ENCODE measurements at places on chromosomes 3 and 15. TPM values are rescaled to one million over a fixed set of nuclear protein-coding genes. Genes with fewer than 3 reads are reported as not detected.

The SCN11A gene
- total RNA-seq: not detected

The SLC35G2 gene
- 6.7 TPM for total RNA-seq

The FBN1 gene
- 17.2 TPM for total RNA-seq

The P4HTM gene
- total RNA-seq: not detected

The CCDC33 gene
- total RNA-seq: 3.5 TPM

The ZNF501 gene
- 0.03 TPM for total RNA-seq

The DUT gene
- 159 TPM for total RNA-seq

- DNase-seq: no peak
Observed at GRCh38 chr3:178156301-178156700, 379.9 kb upstream of the KCNMB2 start.

DNA sequence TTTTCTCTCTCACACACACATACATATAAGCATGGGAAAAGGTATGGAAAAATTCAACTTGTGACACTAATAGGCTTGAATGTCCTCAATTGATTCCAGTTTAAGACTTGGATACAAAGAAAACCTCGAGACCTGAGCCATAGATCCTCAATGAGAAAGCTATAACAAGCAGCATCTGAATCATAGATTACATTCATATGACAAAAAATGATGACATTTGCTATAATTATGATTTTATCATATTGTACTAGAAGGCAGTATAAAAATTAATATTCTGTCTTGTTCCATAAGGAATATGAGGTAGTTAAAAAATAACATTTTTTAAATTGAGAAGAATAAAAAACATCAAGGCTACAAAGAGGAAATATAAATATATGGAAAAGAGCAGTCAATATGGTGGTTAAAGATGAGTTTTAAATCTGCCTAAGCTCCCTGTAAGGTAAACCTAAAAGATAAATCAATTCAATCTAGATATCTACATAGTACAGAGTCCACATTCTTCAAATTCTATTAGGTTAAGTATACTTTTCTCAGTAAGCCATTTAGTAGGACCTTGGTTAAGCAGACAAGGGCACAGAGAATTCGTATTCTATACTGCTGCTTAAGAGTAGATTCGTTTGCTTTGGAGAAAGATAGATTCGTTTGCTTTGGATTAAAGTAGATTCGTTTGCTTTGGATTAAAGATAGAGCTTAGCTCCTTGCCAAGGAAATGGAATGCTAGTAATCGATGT, 175.7 kb downstream of the STAG1 start:
- no peak for DNase-seq

GRCh38 chr3:156349978-156350377, 204.9 kb downstream of the SSR3 start:
- DNase-seq: no peak

- DNase-seq: no peak
Observed at GRCh38 chr15:63601026-63601703, 4.0 kb downstream of the FBXL22 start.

DNA sequence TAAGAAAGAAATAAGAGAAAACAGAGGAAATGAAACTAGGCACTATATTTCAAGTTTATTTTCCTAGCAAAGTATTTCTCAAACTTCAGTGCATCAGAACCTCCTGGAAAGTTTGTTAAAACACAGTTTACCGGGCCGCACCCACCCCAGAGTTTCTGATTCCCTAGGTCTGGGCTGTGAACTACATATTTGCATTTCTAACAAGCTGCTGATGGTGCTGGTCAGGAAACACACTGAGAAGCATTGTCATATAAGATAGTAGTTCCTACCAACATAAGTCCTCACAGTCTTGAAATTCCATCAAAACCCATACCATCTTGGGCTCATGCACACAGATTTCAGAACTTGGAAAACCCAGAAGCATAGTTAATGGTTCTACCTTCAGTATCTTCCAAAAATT, 8.3 kb downstream of the SLC9A9 start:
- DNase-seq: no peak

DNA sequence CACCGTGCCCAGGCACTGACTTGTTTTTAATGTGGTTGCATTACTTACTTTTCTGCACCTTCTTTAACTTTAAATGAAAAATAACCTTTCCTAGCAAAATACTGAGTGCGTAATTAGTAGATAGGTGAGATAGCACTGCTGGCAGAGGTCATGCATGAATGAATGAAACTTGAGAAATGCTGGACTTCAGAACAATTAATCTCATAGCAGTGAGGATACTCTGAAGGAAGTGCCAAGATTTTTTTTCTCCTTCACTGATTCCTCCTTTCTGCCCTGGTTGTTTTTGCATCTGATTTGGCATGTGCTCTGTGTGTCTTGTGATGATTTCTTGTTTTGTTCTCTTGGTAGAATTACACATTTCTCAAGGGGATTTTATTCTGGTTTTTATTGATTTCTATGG, 378.9 kb downstream of the PTPRG start:
- DNase-seq: no peak

GRCh38 chr15:88322461-88322860, 65.9 kb upstream of the NTRK3 start:
- DNase-seq: no peak

DNA sequence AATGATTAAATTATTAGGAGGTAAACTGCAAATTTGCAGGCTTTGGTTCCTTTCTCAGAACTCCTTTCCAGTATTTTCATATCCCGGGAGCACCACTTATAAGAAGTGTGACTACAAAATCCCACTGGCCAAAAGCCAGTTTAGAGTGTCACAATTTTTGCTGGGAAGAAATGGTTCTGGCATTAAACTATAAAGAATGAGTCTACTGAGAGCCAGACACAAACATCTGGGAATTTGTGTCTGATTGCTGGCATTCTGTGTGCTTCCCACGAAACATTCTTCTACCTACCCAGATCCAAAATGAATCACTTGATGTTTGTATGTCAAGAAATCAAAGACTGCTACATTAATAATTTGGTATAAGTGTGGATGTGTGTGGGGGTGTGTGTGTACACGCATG, 82.8 kb downstream of the DUT start:
- no peak for DNase-seq

DNA sequence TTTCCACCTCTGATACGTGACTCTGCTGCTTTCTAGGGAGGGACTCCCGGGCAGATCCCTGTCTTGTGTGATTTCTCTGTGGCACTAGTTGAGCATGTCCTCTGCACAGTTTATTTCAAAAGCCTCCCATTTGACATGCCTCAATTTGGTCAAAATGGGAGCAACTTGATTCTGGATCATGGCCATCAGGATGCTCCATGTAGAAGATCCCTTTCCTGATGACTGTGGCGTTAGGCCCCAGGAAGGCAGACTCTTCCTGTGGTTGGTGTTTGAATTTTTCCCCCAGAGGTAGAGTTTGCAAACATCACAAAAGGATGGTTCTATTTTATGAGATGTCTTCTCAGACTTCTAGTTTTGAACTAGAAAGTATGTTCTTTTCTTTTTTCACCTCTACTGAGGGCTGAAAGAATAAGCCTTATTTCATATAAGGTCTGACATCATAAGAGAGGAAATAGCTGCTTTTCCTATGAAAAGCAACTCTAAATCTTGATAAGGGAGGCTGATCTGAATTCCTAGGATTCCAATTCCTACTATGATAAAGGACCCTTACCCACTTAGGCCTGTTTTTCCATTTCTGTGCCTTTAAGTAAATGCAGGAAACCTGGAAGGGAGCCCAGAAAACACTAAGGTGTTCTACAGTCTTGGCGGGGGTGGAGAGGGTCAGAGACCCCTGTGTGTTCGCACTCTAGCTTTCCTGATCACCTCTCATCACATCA, 243.8 kb upstream of the CHRM5 start:
- no peak for DNase-seq

DNA sequence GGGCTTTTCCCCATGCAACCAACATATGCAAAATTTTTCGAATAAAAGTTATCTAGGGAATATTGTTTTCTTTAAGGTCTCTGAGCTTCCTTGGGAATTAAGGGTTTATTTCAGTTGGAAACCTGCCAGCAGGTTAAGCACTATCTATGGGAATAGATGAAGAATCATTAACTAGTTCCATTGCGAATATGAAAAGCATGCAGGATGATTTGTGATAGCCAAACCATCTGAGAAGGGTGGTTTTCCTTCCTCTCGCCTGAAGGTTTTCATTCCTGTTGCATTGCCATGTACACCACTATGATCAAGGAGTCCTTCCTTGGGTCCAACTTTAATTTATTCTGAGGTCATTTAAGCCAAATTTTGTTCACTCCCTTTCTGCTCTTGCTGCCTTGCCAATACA, 184.9 kb downstream of the NR2F2 start:
- DNase-seq: no peak

DNA sequence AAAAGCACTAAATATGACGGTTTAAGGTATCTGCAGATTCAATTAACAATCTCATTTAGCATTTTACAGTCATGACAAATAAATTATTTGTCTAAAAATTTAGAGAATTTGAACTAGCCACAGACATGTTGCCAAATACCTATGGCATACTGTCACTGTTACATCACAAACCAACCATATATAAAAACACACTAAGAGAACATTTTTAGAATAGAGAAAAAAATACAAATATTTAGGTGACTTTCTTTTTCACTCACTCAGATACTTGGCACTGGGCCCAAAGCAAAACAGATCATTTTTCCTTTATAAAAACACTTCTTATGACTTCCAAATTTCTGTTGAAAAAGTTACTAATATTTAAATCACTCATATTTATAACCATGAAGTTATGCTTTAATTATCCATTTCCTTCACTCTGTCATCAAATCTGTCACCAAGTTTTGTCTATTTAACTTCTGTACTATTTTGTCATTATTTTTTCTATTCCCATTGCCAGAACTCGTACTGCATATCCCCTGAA, 644.7 kb downstream of the OTOL1 start:
- DNase-seq: no peak

GRCh38 chr3:41521010-41521655, 321.8 kb downstream of the CTNNB1 start:
- no peak for DNase-seq

- DNase-seq: no peak
Observed at GRCh38 chr3:13343601-13344000, 76.5 kb downstream of the NUP210 start.

GRCh38 chr3:138397983-138398382, 36.4 kb upstream of the ESYT3 start:
- no peak for DNase-seq

- DNase-seq: no peak
Observed at GRCh38 chr15:25249236-25250010, 189.4 kb downstream of the UBE3A start.
